Activated CD8-positive, alpha-beta memory T cell treated with anti-CD3 and anti-CD28 coated beads for 48 hours (primary cell): ENCODE measurements at places on chromosomes 7 and 10.

DNA sequence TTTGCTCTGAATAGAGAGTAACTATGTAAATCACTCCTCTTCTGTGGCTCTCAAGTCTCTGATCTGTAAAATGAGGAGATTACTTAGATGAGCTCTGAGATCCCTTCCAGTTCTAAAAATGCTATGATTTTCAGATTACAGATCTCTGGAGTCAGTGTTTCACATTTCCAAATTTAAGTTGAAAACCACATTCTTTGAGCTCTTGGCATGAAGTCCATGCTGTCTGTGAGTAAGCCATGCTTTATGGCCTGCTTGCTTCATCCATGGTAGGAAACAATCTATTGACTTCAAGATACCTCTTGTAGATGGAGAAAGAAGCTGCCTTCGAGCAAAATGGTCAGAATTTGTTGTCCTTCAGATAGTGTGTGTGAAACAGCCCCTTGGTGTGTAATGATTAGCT, 64.9 kb downstream of the CELF2 start:
- no peak for DNase-seq

- DNase-seq, result no peak
Measured at GRCh38 chr10:34187201-34187600, 627.9 kb downstream of the PARD3 start.

DNA sequence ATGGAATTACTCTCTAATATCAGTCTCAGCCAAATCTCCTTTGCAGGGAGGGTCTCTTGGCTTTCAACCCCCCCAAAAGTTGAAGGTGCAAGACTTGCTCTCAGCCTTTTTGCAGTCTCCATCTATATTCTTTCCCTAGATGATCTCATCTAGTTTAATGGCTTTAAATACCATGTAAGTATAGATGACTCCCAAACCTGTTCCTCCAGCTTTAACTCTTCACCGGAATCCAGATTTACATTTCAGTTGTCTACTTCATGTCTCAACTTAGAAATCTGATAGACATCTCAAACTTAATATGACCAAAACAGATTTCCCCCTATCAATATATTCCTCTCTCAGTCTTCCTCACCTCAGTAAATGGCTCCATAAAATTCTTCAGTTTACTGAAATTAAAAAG, 9.9 kb upstream of the TAS2R41 start:
- DNase-seq, result no peak

DNA sequence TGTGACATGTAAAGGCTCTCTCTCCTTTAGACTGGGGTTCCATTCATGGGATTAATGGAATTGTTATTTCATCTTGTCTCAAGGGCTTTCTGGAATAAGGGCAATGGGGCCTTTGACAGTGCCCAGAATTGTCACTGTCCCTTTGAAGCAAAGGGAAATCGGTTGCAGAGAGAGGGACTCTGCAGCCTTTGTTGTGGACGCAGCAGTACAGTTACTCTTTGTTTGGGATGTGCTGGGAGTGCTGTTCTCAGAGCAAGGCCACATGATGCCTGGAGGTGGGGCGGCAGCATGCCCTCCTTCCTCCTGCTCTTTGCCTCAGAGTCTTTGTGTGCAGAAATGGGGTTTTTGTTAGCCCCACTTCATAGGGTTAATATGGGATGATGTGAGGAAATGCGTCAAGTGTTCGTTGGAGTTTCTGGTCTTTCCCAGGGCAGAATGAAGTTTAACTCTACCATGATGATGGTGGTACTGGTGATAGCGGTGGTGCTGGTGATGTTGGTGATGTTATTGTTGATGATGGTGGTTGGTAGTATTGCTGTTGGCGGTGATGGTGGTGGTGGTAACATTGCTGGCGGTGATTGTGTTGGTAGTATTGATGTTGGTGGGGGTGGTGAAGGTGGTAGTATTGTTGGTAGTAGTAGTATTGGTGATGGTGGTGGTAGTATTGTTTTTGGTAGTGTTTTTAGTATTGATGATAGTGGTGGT, 45.3 kb downstream of the DOCK1 start:
- no peak for DNase-seq

- no peak for DNase-seq
Measured at GRCh38 chr7:131032786-131033185, 294.9 kb upstream of the MKLN1 start.

DNA sequence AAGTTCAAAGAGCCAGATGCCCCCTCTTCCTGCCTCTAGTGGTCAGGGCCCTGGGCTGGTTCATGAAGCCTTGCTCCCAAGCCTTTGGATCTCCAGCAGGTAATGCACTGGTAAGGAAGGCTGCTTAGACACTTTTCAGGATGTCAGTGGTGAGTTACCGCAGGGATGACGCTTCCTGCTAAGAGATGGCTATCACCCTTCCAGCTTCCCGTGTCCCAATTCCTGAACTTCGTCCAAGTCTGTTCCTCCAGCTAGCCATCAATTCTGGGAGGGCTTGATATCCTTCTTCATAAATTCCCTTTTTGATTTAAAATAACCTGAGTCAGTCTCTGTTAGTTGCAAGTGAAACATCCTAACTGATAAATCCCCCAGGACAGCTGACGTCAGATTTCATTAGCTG, 221.2 kb downstream of the PLXNA4 start:
- no peak for DNase-seq
